ENCODE measurements at places on chromosomes 7 and 10.

DNA sequence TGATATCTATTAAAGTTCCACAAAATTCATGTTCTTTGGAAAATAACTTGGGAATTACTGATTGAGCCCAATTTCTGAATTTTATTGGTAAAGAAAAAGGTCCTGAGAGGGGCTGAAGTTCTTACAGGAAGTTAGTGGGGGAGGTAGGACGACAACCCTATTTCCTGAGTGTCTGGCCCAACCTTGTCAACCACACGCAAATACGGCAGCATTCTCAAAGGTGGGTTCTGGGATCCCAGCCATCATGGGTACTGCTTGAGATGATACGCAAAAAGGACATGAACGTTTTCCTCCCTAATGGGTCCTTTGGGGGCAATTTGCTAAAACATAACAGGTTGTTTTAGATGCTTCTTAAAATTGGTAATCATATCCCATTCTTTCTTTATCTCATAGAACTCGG lies 2.7 kb upstream of the PDCD4 start:
- DNase-seq = peak; percentile 28

DNA sequence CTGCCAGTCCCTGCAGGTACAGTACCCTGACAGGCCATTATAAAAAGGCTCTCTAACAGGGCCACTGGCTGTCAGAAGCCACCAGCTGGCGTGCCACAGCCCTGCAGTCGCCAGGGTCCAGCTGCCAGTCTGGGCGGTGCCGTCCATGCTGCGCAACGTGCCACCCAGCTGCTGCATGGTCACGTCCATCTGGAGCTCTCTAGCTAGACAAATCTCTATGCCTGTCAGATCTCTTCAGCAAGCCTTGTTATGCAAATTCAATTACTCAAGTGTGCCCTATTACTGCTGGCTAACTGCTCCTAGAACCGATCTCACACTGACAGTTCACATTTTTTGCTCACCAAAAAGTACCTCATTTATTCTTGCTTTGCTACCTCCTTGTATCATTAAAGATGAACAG lies 75.9 kb downstream of the HIBADH start:
- DNase-seq = no peak

DNA sequence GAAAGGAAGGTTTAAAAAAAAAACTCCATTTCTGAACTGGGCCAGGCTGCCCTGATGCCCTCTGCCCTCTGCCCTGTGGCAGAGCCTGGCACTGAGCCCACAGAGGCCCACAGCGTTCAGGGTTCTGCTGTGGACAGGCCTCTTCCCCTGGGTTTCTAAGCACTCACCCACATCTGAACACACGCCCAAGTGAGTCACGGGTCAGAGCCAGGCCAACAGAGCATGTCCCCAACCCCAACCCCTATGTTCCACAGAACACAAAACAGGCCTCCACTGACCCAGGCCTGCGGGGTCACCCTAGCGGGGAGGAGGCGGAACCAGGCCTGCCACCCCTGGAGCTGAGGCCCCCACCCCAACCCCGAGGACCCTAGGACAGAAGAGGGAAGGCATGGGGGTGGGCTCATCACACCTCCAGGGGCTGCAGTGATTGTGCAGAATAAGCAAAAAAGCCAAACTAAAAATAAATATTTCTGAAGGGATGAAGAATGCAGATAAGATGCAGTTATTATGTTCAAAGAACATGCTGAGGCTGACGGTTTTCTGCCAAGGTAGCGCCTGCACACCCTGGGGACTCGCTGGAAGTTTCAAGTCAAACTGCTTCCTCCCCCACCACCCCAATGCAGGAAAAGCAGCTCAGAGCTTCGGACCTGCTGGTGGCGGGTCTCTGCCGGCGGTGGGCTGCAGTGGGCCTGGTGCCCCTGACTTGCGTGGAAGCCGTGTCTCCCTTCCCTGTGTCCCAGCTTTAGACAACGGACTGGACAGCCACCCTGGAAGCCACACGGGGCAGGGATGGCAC lies 5.4 kb downstream of the WDR86 start:
- DNase-seq = no peak

GRCh38 chr10:35386594-35387174 lies 50.4 kb downstream of the CCNY start:
- DNase-seq = no peak

GRCh38 chr7:100093925-100094486 lies 5.2 kb downstream of the COPS6 start:
- DNase-seq = no peak

DNA sequence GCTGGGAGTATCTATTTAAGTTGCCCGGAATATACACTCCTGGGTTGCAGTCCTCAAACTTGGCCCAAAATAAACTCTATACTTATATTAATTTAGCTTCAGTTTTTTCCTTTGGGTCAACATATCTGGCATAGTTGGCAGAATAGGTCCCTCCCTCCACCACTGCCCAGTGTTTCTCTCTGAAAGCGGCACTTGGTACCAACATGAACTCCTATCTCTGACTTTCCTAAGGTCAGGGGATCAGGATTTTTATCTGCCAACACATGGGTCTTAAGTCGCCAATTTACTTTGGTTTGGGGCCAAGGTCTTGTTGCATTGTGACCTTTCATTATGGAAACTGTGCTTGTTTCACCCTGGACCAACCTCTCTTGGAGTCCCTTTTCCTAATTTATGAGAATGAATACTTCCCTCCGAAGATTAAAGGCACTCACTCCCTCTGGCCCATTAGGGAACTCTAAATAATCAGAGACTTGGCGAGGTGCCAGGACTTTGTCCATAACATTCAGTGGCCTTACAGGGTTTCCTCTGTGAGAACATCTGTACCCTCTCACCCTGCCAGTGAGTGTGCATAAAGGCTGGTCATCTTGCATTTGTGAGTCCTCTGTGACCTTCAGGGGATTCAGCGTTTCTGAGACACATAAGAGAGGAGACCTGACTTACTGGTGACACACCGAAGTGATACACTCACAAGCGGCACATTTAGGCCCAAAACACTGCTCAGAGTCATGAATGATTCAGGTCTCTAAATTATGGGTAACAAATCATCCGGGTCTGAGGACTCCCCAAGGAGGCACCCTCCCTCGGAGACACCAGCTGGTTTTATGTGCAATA lies 19.7 kb upstream of the FKBP9 start:
- DNase-seq = no peak

- no peak for DNase-seq
Observed at GRCh38 chr10:70894416-70894815, 6.1 kb upstream of the PCBD1 start.

- no peak for DNase-seq
Observed at GRCh38 chr10:23696476-23696875, 257.6 kb downstream of the OTUD1 start.

- no peak for DNase-seq
Observed at GRCh38 chr7:63067897-63068585, 930.6 kb upstream of the ZNF722 start.

DNA sequence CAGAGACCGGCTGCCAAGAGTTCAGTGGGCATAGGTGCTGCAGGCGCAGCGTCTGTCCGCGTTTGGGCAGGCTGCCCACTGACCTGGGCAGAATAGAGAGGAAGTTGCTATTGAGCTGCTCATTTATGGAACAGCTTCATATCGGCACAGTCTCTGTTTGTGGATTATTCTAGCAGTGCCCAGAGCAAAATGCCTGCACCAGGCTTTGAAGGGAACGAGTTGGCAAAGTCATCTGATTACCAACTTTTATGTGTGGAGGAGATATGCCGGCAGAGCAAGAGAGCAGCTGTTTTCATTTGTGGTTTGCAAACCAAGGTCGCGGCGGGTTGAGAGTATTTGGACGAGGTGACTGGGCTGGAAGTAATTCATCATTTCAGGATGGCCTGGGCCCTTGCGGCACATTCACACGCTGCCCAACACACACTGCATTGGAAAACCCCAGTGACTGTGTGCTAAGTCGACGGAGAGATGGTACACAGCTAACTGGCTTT lies 228.5 kb downstream of the TCERG1L start:
- no peak for DNase-seq

- DNase-seq = no peak
Observed at GRCh38 chr10:52459097-52459496, 145.0 kb downstream of the DKK1 start.

- DNase-seq = no peak
Observed at GRCh38 chr7:1847260-1848001, 177.4 kb downstream of the ELFN1 start.

DNA sequence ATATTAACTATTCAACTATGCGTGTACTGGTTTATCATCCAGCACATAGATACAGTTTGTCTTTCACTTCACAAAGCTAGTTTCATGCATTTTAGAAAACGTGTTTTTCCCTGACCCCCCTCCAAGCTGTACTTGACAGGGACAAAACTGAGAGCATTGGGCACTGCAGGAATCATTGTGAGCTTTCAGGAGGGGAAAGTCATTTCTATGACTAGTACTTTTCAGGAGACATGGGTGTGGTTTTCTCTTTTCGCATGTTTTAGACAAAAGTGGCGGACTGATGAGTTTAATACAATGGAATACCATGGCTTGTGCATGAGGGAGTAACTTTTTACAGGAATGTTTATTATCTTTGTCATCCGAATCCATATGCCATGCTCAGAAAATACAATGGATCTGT lies 42.7 kb downstream of the NRG3 start:
- DNase-seq = no peak

DNA sequence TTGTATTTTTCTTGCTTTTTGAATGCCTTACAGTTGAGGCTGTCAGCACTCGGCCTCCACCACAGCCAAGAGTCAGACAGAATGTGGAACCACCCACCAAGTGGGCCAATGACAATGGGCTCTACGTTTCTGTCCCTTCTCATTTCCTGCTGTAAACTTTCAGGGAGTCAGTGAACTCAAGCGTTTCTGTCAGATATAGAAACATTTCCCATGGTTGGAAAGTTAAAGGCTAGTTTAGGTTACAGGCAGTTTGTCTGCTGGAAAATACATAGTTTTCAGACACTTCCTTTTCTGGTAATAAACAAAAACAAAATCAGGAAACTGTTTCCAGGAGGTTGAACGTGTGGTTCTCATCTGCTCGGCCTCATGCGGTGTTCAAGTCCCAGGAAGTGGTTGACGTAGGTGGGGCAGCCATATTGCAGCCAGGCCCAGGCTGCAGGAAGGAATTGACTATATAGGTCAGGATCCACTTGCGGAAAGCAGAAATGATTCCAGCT lies 245.1 kb downstream of the CAMK1D start:
- peak; percentile 86 for DNase-seq

DNA sequence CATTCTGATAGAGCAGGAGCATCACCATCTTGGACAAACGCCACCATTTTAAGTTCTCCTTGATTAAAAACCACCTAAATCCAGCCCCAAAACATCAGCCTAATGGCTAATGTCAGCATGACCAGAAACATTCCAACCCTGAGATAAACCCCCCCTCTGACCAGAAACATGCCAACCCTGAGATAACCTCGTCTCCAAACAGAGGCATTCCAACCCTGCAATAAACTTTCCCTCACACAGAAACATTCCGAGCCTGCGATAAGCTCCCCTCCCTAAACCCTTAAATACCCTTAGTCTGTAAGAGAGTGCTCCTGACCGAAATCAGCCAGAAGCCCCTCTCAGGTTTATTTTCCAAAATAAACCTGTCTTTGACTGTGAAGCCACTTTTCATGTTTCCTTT lies 76.5 kb downstream of the ADARB2 start:
- no peak for DNase-seq

DNA sequence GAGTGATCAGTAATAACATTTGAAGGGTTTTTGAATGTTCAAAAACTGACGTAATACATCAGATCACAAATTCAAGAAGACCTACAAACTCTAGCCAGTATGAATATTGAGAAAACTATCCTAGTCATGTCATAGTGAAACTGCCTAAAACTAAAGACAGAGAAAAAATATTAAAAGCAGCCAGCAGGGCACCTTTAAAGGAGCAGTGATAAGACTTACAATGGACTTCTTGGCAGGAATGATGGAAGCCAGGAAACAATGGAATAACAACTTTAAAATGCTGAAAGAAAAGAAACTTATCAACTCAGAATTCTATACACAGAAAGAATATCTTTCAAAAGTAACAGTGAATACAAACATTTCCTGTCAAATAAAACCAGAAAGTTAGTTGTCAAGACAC lies 78.3 kb upstream of the CTBP2 start:
- DNase-seq = no peak

- no peak for DNase-seq
Observed at GRCh38 chr7:133601617-133602016, 348.7 kb downstream of the EXOC4 start.

DNA sequence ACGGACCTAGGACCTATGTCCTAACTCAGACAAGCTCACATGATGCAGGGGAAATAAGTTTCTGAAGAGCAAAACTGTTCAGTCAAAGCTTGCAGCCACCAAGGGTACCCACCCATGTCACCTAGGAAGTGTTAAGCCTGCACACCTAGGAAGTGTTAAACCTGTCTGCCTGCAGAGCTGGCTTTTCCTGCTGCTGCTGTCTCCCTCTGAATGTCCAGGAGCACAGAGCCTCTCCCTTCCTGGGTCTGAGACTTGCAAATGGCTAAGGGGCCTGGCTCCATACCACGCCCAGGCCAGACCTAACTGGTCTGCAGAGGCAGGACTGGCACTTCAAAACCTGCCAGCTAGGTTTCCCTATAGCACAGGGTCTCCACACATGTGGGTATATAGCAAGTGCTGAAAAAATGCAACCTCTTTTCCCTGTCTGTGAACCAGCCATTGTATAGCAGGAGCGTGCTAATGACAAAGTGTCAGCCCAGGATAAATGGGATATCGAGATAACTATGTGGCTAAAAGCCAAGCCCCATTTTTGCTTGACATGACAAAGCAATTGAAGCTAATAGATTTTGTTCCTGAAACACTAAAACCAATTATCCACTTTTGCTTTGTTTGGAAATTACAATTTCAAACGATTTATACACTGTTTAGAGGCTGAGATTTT lies 1.5 kb downstream of the GDF2 start:
- DNase-seq = no peak

DNA sequence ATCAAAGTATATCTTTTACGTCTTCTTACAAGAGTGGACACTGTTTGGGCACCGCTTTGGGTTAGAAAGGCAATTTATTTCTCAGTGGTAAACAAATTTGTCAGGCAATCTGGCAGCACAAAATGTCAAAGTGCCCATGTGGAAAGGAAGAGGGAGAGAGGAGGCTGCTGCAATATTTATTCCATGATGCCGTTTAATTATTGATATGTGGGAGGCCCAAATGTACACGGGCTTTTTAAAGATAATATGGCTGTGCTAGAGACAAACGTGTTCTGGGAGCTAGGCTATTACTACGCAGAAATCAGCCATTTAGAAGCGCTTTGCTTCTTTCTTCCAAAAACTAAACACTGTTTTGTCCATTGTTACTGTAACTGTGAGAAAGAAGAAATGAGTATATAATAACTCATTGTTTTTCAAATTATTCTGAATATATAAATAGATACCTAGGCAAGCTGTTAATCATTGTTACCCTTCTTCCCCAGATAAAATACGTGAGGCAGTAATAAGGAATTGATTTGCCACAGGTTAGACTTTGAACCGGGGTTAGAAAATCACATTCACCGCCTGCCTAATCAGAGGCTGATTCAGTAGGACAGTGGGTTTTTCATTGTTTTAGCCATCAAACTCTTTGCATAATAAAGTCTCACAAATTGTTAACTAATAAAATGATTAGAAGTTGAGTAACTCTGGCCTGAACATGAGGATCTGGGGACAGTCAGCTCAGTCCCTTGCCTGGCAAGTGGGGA lies 116.5 kb upstream of the FRMD4A start:
- no peak for DNase-seq

- DNase-seq = peak; percentile 40
Observed at GRCh38 chr10:77641788-77642397, 4.3 kb upstream of the KCNMA1 start.
